ENCODE measurements at places on chromosomes 7 and 10.

- DNase-seq = no peak
Observed at GRCh38 chr7:26378016-26378415, 86.4 kb downstream of the SNX10 start.

- no peak for DNase-seq
Observed at GRCh38 chr10:125153703-125154490, 6.5 kb downstream of the CTBP2 start.

- DNase-seq = no peak
Observed at GRCh38 chr10:48437546-48437945, 131.1 kb downstream of the MAPK8 start.

DNA sequence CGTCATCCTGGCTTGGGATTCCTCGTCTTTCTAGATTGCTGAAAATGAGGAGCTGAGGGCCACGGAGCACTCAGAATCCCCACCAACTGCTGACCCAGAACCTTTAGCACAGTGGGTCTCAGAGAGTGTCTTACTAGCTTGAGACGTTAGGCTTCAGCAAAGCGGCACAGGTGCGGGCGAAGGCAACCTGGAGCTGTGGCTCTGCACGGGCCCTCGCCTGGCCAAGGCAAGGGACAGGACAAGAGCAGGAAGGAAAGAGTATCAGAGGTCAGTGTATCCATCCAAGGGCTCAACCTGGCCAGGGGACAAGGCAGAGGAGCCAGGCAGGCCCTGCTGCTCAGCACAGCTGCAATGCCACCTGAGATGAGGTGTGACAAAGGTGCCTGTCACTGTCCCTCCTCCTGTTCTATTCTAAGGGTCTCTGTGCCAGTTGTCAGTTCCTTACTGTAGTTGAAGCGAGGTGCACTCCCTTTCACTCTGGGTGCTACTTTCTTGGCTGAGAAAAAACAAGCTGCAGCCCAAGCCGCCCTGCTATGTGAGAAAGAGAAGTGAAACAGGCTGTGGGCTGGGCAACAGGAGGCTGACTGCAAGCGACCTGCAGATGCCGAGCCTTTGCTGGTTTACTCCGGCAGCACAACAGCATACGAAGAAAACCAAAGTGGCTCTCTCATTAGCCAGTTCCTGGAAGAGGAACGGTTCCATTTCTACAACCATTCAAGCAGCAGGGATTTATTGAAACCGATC lies 33.3 kb upstream of the KDM7A start:
- DNase-seq = no peak

DNA sequence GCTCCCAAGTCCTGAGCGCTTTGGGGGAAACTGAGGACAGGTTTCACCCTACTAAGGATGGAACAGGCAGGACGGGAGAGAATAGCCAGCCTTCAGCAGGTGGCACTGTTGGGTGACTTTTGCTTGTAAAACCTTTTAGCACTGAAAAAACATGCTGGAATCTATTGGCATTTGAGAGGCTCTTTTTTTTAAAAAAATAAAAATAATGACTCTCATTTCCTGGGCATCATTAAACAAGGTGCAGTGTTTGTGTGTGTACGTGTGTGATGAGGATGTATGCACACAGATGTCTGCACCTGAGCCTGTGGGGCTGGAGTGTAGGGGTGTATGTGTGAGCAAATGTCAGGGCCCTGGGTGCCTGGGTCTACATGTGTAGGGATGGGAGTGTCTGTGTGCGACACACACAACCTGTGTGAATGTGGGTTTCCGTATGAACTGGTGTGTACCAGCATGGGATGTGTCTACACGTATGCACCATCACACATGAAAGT lies 177.9 kb downstream of the RPS24 start:
- no peak for DNase-seq

GRCh38 chr10:441659-442058 lies 247.8 kb downstream of the DIP2C start:
- no peak for DNase-seq

DNA sequence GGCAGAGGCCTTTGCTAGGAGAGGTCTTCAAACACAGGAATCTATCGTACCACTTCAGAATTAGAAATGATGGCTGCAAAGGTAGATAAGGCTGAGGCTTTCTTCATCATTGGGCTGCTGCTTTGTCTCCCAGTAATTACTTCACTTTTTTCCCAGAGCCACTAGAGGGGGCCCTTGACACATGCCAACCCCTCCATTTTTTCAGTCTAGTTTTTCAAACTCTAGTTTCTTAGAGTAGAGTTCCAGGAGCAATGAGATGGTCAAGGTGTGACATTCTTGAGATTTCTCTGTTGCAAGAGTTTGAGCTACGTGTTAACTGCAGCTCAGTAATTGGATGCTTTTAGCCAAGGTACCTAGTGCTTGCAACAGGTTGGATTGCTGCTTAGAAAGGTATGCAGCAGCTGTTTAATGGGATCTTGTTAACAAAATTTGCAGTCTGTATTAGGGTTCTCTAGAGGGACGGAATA lies 33.8 kb upstream of the RBM20 start:
- no peak for DNase-seq

DNA sequence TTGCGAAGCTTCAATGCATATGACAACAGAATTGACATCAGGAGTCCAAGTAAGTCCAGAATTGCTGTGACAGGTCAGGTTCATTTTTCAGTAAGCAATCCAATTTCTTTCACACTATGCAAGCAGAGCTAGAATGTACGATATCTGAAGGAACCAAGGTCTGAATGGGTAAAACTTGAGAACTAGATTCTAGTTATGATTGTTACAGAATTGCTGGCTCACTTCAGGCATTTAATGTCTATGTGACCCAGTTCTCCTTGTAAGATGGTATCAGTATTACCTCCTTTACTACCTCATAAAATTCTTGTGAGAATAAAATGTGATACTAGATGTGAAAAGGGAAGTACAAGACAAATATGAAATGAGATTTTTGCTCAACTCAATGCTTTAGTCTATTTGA lies 159.6 kb downstream of the GPR158 start:
- no peak for DNase-seq

- no peak for DNase-seq
Observed at GRCh38 chr10:92264249-92264648, 26.6 kb downstream of the CPEB3 start.

GRCh38 chr10:131645756-131646155 lies 255.1 kb upstream of the PPP2R2D start:
- no peak for DNase-seq

- no peak for DNase-seq
Observed at GRCh38 chr10:78754269-78755062, 314.3 kb upstream of the ZMIZ1 start.

- DNase-seq = no peak
Observed at GRCh38 chr7:133349101-133349500, 96.2 kb downstream of the EXOC4 start.

- DNase-seq = no peak
Observed at GRCh38 chr10:28241741-28242399, 61.0 kb downstream of the MPP7 start.

DNA sequence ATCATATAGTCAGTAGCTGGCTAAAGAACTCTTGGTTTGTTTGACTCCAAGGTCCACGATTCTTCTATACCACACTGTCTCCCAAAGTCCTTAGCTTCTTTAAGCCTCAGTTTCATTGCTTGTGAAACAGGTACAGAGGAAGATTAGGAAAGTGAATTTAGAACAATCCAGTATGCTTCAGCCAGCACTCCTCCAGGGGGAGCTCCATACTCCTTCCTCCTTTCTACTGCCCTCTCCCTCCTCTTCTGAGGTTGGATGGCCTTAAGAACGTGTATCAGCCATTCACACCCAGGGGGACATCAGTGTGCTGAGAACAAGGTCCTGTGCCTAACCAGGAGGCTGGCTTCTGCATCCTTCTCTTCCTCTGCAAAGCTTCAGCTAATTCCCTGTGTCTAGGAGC lies 54.8 kb upstream of the CALD1 start:
- no peak for DNase-seq

GRCh38 chr7:106347229-106347833 lies 62.5 kb upstream of the NAMPT start:
- no peak for DNase-seq

- no peak for DNase-seq
Observed at GRCh38 chr10:68684413-68684812, 36.6 kb upstream of the CCAR1 start.

GRCh38 chr10:122639801-122640200 lies 59.8 kb downstream of the C10orf120 start:
- DNase-seq = no peak

- no peak for DNase-seq
Observed at GRCh38 chr10:43194266-43194665, 56.0 kb downstream of the CSGALNACT2 start.

DNA sequence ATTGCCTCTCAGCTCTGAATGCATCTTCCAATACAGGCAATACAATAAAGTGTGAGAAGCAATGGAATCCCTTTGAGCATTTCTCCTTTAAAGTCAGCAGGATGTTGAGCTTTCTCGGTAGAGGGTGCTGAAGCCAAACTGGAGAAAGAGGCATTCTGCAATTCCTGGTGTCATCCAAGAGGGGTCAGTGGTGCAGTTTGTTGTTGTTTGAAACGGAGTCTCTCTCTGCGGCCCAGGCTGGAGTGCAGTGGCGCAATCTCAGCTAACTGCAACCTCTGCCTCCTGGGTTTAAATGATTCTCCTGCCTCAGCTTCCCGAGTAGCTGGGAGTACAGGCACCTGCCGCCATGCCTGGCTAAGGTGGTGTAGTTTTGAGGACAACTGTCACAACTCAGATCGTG lies 486.5 kb downstream of the CALN1 start:
- DNase-seq = no peak

DNA sequence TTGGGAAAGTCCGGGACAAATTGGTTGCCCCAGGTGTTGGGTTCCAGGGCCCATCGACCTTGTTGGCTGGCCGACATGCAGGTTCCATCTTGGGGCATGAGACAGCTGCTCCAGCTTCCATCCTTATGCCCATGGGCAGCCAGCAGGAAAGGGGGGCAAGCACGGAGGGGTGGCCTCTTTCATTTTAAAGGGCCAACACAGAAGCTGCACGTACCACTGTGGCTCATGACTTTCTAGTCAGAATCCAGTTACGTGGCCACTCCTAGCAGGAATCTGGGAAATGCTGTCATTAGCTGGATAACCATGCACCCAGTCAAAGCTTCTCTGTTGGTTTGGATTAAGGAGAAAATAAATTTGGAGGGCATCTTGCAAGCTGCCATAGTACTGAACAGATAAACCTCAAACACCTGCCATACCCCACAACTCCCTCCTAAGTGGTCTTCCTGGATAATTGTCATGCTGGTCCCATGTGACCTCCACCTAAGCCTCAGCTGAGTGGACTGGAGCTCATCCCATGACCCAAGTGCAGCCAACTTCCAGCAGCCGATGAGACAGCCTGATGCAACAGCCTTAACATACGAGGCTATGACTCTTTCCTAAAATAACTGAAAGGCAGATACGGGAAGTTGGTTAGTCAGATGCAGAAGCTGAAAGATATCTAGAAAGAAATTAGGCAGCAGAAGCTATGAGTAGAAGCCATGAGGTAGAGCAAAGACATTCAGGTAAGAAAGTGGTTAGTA lies 21.4 kb upstream of the GSDME start:
- no peak for DNase-seq

- DNase-seq = no peak
Observed at GRCh38 chr10:105798328-105798889, 1157.3 kb downstream of the SORCS3 start.

DNA sequence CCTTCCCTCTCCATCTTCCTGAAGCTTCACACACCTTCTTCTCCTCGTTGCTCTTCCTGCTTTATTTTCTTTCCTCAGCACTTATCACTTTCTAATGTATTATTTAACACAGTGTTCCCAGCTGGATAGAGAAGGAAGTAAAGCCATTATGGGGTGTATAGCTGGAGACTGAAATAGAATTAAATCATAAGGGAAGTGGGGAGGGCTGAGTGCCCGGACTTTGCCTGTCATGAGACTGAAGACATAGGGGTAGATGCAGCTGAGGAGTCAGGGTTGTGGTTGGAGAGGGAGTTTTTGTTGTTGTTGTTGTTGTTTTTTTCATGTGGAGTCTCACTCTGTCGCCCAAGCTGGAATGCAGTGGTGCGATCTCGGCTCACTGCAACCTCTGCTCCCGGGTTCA lies 65.3 kb downstream of the GALNT11 start:
- no peak for DNase-seq

GRCh38 chr10:6558272-6558671 lies 21.8 kb downstream of the PRKCQ start:
- DNase-seq = no peak

GRCh38 chr10:50396491-50397311 lies 145.4 kb upstream of the ASAH2 start:
- no peak for DNase-seq

DNA sequence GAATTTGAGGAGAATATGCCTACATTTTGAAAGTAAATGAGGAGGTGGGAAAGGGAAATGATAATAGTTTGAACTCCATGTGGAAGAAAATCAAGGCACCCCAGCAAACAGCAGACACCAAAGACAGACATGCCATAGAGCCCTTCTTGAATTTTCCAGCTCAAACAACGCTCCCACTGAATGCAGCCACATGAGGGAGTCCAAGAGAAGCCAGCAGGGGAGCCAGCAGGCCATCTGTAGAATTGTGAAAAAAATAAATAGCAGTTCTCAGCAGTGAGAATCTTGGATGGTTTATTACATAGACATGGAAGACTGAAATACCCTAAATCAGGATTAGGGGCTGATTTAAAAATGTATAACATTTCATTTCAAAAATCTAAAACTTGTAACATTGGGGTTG lies 1567.3 kb upstream of the LRRTM3 start:
- DNase-seq = no peak

- DNase-seq = no peak
Observed at GRCh38 chr10:102776779-102777456, 33.2 kb downstream of the WBP1L start.

GRCh38 chr7:12303062-12303461 lies 92.0 kb downstream of the TMEM106B start:
- no peak for DNase-seq

DNA sequence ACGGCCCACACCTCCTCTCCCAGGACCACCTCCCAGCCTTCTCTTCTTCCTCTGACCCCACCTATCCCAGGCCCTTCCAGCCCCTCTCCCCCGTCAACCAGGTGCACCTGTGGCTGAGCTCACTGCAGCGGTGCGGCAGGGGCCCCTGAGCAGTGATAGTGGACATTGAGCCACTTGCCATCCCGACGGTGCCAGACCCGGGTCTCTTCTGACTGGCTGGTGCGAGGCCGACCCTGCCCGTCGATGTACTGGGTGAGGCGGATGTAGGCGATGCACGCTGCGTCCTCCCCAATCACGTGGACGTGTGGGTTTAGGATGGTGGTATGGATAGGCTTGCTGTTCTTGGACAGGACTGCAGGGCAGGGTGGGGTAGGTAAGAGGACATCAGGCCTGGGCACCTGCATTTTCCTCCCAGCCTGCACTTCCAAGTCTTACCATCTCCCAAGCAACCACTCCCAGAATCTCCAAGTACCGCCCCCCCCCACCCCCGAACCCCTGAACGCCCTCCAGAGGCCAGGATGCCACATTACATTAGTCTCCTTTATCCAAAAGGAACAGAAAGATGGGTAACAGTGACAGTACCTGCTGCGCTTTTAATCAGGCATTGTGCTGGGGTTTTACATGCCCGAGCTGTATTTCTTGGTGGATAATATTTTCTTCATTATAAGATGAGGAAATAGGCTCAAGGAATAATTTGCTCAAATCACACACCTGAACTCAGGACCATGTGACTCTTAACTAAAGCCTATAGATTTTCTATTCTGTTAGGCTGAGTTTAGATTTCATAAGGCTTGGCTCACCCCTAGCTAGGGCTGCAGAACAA lies 3.7 kb upstream of the NDST2 start:
- no peak for DNase-seq

Measured in natural killer cell treated with Interleukin-12 subunit alpha and Interleukin-12 subunit beta and Interleukin-15 and Interleukin-18, amount 100 ng/mL, for 72 hours (primary cell).